ENCODE measurements at places on chromosomes 12 and 14.

DNA sequence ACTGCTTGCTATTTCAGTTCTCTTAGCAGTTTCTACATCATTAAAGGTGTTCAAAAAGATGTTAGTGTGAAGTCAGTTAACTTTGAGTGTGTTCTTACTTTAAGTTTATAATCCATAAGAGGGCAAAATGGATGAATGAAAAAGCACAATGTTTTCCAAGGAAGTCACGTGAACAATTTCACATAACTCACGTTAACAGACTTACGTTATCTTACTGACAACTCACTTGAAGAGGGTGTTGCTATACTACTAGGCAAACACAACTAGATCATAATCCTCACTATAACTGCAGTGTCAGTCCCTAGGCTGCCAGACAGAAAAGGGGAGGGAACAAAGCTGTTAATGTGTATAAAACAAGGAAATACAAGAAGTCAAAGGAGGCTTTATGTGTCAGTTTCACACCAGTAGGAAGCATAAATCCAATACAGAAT, 6.4 kb downstream of the SLC2A13 start:
- peak; percentile 39 for DNase-seq

DNA sequence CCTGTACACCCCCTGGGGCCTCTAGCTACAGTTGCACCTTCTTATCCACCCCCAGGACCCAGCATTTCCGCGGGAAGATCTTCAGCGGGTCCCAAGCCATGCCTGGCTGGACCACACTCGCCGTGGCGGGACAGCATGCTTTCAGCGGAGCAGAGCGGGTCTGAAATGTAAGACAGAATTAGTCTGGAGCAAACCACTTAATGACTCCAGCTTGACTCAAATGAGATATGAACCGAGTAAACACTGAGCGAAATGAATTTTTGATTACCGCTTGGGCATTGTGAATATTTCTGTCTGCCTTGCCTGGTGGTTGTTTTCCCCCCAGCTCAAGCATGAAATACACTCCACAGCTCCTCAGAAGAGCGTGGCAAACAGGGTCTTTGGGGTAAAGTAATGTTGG, 60.8 kb downstream of the SLC24A4 start:
- no peak for DNase-seq

GRCh38 chr14:68632054-68632895, 160.6 kb downstream of the ZFP36L1 start:
- no peak for DNase-seq

DNA sequence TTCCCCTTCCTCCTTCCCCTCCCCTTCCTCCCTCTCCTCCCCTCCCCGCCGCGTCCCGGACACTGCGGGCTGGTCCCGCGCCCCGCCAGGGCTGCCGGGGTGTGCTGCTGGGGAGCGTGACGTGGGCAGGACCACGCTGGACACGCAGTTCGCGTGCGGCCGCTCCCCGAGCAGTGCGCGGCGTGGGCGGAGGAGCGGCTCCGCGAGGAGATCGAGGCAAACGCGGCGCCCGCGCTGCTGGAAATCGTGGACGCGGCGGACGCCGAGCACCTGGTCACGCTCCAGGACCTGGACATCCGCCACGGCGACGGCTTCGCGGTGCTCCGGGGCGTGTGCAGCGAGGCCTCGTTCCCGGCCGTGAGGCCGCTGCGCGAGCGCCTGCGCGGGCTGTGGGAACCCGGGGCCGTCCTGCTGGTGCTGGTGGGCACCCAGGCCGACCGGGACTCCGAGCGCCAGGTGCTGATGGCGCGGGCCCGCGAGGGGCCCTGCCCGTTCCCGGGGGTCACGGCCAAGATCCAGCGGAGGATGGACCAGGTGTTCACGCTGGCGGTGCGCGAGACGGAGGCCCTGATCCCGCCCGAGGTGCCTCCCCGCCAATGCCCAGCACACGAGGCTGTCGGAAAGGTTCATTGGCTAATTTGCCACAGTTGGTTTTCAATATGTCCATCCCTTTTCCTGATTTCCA, 84.3 kb downstream of the TNFAIP2 start:
- DNase-seq = no peak

DNA sequence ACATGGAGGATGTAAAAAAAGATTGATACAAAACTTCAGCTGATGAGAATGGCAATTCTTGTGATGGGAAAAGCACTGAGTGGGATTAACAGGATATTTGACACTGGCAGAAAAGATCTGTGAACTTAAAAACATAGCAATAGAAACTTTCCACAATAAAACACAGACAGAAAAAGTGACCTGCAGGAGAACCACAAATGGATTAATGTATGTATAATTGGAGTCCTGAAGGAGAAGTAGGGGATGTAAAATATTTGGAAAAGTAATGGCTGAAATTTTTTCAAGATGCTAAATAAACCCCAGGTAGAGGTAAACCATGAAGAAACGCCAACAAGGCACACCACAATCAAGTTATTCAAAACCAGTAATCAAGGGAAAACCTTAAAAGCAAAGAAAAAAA, 130.8 kb upstream of the C14orf180 start:
- no peak for DNase-seq
